ENCODE measurements at places on chromosomes 3 and 15.
A peak's percentile ranks its signal among the peaks of the same experiment; 100 is the strongest.

- peak; percentile 11 for DNase-seq
These were observed 737 bp upstream of the ITPR1 start for GRCh38 chr3:4492208-4493013.

GRCh38 chr3:177571271-177571943 is 374.1 kb upstream of the TBL1XR1 start:
- DNase-seq: no peak

- DNase-seq: no peak
These were observed 22.8 kb downstream of the RGMA start for GRCh38 chr15:93066224-93066681.

GRCh38 chr3:129555153-129555550 is 12.2 kb downstream of the H1-8 start:
- DNase-seq: no peak

DNA sequence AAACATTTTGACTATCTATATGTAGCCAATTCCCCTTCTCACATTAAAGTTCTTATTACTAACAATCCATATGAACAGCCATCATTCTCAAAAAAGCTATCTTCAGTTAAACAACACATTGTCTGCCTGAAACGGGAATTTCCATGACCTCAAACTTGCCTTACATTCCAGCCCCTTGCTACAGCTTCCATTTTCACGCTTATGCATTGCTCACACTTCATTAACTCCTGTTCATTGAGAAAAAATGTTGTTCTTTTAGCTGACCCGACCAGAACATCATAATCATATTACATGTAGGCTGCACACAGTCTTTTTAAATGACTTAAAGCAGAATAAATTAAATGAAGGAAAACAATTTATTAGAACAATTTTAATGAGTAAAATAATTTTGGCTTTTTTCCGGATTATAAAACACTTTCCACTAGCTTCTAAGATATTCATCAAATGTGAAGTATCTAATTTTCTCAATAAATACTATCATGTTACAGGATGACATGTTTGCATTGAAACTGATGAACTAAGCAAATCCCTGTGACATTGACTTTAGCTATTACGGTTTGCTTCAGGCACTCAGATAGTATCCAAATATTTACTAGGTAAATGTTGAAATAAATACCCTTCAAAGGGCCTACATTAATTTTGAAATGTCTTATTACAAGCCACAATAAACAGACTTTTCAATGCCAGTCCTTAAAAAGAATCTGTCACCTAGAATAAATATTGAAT is 49.9 kb downstream of the P3H2 start:
- no peak for DNase-seq

DNA sequence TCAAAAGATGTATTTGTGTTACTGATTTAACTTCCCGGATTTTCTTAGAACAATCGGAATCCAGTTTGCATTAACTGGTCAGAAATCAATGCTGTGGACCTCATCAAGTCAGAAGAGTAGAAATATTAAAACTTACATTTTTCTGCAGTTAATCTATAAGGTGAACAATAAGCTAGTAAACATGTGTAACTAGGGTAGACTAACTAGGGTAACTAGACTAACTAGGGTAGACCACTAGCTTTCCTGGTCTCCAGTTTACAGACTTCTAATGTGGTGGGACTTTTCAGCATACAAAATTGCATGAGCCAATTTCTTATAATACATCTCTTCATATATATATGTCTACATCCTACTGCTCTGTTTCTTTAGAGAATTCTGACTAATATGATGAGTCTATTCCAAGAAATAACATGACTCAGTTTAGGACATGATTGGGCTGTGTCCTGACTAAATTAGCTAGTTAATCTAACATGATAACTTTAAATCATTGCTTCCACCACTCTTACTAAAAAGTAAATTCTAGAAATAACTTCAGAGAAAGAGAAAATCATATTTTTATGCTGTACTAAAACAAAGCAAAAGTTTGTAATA is 5.3 kb downstream of the PLSCR2 start:
- DNase-seq: peak; percentile 29

DNA sequence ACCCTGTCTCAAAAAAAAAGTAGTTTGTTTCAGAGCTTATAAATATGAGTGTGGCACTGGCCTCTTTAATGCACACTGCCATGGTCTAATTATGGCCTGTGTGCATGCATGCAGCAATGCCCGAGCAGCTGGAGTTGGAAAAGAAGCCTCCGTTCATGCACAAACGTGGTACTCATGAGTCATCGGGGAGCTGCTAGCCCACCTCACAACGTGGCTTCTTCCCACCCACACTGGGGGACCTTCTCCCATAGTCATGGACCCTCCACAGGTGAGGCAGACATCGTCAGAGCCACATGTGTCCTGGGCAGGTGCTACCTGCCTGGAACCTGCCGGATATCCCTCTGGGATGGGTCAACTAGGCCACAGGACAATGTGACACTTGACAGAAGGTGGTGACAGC is 66.7 kb downstream of the ATP10A start:
- DNase-seq: no peak

- no peak for DNase-seq
These were observed 61.1 kb upstream of the UNC13C start for GRCh38 chr15:53917109-53917508.

- no peak for DNase-seq
These were observed 2.2 kb upstream of the HES1 start for GRCh38 chr3:194133661-194134230.

GRCh38 chr3:117126460-117126859 is 416.9 kb downstream of the TUSC7 start:
- DNase-seq: no peak

GRCh38 chr3:111735243-111735758 is 123.8 kb upstream of the PHLDB2 start:
- peak; percentile 98 for DNase-seq

DNA sequence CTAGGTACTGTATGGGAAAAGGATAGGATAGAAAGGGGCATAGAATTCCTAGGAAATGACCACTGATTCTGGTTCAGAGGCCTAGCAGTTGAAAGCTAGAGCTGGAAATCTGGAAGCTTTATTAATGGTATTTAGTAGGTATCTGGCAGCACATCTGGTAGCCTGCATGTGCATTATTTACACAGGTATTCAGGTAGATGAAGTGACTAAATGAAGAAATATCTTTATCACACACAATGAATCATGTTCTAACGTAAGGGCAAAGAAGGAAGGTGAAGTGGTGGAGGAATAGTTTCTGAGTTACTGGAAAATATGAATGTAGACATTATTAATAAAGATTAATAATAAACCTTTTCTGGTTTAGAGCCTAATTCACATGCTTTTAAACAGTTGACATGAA is 119.9 kb downstream of the MBNL1 start:
- no peak for DNase-seq

DNA sequence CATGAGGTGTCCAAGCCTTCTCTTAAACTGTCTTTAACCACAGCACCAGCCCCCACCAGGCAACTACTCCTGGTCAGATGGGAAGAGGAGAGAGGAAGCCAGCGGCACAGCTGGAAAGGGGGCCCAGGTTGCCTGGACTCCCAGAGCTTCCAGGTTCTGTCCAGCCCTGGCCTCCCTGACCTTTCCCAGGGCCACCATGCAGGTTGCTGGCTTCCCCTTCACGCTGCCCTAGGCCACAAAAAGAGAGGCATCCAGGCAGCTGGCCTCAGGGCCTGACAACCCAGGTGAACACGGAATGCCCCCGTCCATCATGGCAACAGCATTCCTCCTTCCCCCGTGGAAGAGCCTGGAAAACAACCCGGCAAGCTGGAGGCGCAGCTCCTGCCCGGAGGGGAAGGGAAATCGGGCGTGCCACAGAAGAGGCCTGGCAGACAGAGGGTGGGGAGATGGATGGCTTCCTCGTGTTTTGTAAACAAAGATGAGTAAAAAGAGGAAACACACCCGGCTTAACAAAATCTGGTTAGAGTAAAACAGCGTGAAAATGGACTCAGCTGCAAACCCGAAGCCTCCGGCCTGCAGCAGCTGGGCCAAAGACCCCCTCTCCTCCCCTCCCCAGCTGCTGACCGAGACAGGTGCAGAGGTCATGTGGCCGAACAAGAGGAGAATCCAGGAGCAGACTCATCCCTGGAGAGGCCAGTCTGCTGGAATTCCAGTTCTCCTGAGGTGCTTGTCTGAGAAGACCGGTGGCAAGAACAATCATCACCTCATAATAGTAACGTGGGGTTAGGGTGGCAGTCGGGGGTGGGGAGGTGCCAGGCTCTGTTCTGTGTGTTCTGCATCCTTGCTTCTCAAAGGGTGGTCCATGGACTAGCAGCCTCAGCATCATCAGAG is 15.5 kb downstream of the BMF start:
- no peak for DNase-seq

GRCh38 chr3:129025691-129026435 is 24.8 kb downstream of the EFCC1 start:
- DNase-seq: no peak

DNA sequence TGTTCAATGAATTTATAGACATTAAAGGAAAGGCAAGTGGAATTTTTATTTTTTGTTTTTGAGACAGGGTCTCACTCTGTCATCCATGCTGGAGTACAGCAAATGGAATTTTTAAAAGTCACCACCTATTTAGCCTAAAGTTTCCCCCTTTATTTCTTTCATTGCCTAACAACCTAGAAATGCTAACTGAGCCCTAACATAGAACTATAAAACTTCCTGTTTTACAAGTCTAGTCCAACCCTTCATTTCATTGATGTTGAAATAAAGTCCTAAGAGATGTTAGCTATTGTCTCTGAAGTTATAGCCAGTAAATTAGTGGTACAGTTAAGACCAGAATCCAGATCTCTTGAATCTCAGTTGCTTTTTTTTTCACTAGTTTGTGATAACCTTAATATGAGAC is 39.0 kb downstream of the MAPK6 start:
- DNase-seq: no peak

DNA sequence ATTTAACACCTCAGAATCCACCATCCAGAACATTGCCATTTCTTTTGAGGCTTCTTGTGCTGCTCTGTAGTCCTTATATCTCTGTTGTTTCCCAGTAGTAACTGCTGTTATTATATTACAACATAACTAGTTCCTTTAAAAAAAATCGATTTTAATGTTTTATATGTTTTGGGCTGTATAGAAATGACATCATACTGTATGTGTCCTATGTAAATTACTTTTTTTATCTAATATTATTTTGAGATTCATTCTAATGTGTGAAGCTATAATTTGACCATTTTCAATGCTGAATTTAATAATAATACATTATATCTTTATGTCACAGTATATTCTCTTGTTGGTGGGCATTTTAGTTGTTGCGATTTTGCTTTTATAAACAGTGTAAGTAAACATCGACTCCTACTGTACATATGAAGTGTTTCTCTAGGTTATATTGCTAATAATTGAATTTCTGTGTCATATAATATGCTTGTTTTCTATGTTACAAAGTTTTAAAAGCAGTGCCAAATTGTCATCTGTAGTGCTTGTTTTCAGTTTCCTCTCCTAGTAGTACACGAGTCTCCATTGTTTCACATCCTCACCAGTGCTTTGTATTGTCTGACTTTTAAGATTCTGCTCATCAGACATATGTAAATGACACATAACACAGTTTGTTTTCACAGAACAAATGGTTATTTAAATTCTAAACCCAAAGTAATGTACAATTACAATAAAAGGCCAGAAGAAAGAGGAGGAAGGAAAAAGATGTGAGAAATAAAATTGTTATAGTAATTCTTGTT is 172.0 kb upstream of the LRRFIP2 start:
- DNase-seq: no peak

- DNase-seq: no peak
These were observed 449.6 kb upstream of the TGFBR2 start for GRCh38 chr3:30156586-30157498.

DNA sequence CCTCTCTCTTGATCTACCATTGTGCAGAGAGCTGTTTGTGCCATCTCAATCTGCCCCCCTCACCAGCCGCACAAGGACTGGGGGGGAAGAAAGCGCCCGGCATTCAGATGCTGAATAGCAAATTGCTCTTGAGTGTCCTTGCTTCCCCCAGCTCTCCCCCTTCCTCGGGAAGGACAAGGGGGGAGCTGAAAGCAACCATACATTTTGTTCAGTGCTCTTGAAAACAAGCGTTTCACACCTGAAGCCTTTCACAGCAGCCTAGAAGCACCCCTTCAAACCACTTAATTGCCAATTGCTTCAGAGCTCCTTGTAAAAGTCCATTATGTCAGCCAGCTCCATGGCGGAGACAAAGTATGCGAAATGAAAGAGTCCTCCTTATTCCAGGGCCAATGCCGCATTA is 540.1 kb downstream of the NR2F2 start:
- no peak for DNase-seq

GRCh38 chr3:185767002-185767688 is 57.7 kb downstream of the IGF2BP2 start:
- no peak for DNase-seq

DNA sequence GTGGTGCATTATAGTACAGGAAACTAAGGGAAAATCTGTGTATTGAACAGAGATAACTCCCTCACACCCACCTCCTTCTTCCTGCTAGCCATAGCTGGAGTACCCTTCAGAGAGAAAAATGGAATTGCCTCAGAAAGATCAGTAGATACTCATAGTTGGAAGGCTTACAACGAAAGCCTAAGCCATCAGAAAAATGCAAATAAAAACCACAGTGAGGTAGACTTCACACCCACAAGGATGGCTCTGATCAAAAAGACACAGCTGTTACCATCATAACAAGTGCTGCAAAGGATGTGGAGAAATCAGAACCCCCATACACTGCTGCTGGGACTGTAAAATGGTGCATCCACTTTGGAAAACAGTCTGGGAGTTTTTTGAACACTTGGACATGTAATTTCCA is 7.4 kb upstream of the DLG1 start:
- no peak for DNase-seq

DNA sequence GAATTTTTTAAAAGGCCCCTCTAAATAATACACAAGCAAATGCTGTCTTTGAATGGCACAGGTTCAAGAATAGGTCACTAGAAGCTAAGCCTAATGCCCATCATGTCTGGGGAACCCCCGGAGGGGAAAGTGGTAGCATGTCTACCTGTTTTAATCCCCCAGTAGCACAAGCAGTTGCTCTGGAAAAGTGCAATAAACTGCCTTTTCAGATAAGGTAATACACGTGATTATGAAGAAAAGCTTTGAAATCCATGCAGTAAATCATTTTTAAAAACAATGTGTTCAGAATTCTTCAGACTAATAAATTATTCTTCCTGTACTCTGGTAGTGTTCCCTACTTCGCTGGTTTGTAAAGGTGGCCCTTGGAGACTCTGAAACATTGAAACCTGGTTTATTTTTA is 922.2 kb downstream of the ROBO1 start:
- DNase-seq: no peak

- DNase-seq: peak; percentile 89
These were observed 38.0 kb downstream of the PRICKLE2 start for GRCh38 chr3:64187065-64187959.

- DNase-seq: no peak
These were observed 29.1 kb upstream of the GNB5 start for GRCh38 chr15:52220251-52220650.

DNA sequence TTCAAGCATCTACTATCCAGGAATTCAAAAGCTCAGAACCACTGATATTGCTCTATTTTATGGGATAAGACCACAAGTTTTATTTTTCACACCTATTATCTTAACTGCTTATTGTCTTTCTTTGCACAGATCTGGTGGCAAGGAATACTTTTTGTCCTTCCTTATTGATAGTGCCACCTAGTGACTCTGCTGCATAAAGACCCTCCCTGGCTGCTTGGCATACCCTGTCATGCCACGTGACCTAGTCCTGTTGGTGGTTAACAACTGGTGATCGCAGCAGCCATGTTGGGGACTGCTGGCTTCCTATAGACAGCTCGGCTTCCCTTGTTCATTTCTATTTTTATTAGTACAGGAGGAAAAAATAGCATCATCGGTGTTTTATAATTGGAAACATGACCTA is 236.3 kb downstream of the MEX3B start:
- no peak for DNase-seq

GRCh38 chr15:57354436-57355123 is 21.7 kb upstream of the CGNL1 start:
- DNase-seq: no peak

Data from HS-5 (cell line).